ENCODE measurements at places on chromosomes 1 and 21.

- DNase-seq: no peak
Observed at GRCh38 chr1:36725151-36725550, 242.4 kb upstream of the CSF3R start.

GRCh38 chr1:18327650-18328049, 153.1 kb upstream of the KLHDC7A start:
- no peak for DNase-seq

DNA sequence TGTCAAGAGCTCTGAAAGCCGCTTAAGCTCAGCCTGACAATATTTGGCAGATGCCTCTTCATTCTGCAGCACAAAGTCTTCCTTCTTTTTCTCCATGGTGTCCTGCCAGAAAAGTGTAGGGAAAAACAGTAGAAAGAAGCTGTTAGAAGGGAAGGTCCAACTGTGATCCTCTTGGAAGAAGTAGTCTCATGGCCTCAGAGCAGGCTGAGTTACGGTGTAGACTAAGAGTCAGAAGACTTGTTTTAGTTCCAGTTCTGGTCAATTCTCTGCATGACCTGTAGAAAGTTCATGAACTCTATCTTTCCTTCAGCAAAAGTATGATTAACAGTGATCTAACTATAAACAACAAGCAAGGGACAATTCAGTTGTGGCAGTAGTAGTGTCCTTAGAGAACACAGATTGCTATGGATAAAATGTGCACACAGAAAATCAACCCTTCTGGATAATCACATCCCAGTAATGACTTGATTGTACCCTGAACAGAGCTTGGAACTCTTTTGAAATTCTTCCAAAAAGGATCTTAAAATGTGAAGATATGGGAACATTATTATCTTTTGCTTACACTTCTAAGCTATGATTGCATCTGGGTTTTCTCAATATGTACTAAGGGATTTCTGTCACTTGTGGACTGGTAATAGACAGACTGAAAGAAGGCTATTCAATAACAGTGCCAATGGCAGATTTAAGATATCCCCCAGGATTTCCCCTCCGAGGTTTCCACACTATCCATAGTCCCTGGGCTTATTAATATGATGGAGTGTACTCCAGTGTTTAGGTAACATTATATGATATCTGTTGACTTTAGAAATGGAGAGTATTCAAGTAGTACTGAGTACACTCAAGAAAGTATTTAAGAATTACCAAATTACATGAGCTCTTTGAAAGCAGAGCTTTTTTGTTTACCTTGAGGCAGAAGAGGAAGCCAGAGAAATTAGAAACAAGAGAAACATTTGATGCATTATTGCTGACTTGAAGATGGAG, 22.1 kb upstream of the GBP2 start:
- no peak for DNase-seq

- no peak for DNase-seq
Observed at GRCh38 chr1:23568608-23569383, 9.5 kb upstream of the ID3 start.

GRCh38 chr21:32163386-32163785, 115.5 kb downstream of the MIS18A start:
- DNase-seq: no peak

DNA sequence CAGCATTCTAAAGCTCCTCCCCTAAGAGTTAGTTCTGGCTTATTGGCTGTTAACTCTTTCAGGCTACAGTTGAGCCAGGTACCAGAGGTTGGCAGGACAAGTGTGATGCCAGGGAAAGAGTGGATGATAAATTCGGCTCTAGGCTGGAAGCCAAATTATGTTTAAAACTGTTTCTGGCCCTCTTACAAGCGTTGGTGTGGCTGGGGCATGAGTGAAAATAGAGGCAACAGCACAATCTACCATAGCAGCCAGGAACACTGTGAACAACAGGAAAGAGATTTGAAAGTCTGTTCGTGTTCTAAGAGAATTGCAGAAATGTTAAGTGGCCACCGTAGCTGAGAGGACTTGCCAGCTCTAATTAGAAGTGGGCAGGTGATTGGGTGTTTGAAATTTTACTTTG, 84.2 kb downstream of the CDC7 start:
- DNase-seq: no peak

- DNase-seq: no peak
Observed at GRCh38 chr1:234683861-234684632, 74.1 kb upstream of the IRF2BP2 start.

GRCh38 chr1:214384373-214385079, 103.6 kb downstream of the SMYD2 start:
- no peak for DNase-seq

GRCh38 chr1:176897350-176898236, 266.9 kb downstream of the ASTN1 start:
- peak; percentile 42 for DNase-seq

- peak; percentile 22 for DNase-seq
Observed at GRCh38 chr1:6185635-6186382, 5.7 kb upstream of the CHD5 start.

- DNase-seq: no peak
Observed at GRCh38 chr1:98761219-98761865, 99.8 kb downstream of the SNX7 start.

- DNase-seq: no peak
Observed at GRCh38 chr1:96364576-96364975, 357.0 kb upstream of the PTBP2 start.

GRCh38 chr21:42010507-42011495, 641 bp upstream of the ZBTB21 start:
- peak; percentile 18 for DNase-seq

DNA sequence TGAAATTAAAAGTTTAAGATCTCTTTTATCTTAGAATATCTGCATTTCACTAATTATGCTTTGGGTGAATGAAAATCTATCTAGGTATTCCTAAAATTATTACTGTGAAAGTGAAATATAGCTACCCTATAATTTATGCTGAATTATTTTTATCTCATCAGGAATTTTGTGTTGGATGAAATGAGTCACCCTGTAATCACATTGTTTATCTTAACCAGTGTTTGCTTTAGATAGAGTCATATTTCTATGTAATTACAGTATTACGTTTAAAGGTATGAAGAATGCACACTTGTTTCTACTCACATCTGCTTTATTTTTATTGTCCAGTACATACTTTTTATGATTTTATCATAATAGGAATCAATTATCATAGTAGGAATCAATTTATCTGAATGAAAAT, 249.2 kb downstream of the NCAM2 start:
- no peak for DNase-seq

DNA sequence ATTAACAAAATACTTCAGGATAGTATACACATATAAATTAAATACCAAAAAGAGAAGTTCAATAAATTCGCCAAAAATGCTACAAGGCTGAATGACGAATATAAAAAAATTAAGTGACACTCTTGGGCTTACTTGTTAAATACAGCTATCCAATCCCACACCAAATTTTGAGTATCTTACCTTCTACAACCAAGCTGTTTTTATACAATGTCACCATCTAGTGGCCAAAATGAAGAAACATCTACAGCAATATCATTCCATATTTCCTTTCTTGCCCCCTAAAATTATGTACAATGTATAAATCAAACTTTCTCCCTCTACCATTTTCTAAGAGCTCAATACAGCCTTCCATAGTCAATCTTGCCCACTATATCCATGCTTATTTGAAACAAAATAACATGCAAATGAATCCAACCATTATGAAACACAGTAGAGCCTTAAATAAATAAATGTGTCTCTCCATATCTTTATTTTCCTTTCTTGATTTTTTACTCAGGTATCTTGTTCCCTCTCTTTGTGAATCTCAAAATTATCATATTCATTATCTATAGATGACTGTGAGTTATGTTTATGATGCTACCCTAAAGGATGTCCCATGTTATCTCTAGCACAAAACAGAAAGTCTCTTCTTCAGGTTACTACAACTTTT, 86.3 kb downstream of the ACBD6 start:
- DNase-seq: peak; percentile 48

DNA sequence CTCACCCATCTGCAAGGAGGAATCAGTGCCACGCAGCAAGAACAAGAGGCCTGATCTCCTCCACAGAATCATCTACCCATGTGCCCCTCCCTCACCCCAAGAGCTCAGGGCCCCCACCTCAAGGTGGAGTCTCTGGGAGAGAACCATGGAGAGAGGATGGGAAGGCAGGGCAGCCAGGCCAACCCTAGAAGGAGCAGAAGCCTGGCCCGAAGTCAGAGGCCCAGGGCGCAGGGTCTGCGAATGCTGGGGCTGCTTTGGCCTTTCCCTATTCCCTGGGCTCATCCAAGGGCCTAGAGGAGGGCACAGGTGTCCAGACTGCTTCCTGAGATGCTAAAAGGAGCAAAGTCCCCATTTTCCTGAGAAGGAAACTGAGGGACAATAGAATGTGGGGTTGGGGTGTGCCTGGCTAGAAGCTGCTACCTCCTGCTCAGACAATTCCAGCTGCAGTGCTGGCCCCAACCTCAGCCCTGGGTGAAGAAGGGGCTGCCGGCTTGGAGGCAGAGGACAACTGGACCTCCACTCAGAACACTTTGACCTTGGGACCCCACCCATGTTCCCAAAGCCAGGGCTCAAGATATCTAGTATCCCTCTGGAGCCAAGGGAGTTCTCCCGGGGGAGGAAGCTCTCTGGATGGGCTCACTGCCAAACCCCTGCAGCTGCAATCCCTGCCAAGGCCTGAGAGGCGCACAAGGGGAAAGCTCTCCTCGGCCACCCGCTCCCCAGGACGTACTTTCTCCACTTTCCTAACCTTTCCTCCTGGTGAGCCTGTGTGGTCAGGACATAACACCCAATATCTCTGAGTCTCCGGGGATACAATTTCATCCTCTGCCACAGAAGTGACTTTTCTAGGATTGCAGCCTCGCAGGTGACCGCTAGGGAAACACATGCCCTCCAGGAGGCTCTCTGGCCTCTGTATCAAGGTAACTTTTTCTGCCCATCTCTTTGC, 16.6 kb upstream of the LEMD1 start:
- DNase-seq: peak; percentile 9

- no peak for DNase-seq
Observed at GRCh38 chr1:169527451-169528214, 41.9 kb upstream of the SLC19A2 start.

GRCh38 chr21:33334191-33334590, 9.4 kb downstream of the IFNAR1 start:
- DNase-seq: no peak

DNA sequence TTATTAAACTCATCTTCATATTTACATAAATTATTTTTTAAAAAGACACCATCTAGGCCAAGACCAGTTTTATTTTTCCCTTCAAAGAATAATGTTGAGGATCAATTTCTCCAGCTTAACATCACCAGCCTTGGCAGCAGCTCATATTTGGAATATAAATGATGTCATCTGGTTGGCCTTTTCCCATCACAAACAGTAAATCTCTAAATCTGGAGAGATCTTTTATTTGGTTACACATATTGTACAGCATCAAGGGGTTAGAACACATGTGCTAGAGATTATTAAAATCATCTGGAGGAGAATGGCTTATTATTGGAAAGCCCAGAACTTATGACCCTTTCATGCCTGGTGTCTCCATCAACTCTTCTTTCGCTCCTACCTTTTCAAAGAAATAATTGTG, 508.8 kb downstream of the PLPP3 start:
- DNase-seq: no peak

- DNase-seq: peak; percentile 55
Observed at GRCh38 chr1:29179641-29180184, 2.0 kb downstream of the SRSF4 start.

DNA sequence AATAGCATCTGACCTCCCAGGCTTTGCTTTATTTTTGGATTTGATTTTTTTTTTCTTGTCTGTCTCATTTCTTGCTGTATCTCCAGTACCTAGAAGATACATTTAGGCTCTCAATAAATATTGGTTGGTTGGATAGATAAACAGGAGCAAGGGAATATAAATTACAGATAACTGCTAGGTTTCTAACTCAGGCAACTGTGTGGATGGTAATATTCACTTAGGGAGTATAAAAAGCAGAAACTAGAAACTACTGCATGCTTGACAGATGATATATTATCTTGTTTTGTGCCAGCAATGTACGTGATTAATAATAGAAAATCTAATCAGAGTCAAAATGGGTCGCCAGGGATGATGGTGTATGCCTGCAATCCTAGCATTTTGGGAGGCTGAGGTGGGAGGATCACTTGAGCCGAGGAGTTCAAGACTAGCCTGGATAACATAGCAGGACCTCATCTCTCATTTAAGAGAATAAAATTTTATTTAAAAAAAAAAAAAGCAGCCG, 31.0 kb upstream of the TARS2 start:
- DNase-seq: no peak

GRCh38 chr1:176391621-176392020, 71.4 kb upstream of the PAPPA2 start:
- no peak for DNase-seq

GRCh38 chr1:34330061-34330460, 153.4 kb downstream of the C1orf94 start:
- DNase-seq: no peak

GRCh38 chr1:76764638-76765454, 102.4 kb upstream of the ST6GALNAC5 start:
- no peak for DNase-seq

DNA sequence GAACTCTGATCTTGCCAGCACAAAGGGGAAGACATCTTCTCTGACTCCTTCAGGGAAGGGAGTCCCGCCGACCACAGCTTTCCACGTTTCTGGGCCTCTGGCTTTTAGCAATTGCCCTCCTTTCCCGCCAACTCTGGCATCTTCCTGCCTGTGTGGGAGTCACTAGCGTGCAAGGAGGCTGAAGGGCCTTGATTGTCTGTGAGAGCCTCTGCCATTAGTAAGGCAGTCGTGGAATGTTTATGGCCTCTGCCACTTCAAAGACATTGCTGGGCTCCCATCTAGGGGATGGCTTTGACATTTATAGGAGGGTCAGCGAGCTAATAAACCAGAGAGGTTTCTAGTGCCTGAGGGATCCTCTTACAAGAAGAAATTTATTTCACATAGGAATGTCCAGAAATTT, 14.3 kb upstream of the PROK1 start:
- DNase-seq: no peak

DNA sequence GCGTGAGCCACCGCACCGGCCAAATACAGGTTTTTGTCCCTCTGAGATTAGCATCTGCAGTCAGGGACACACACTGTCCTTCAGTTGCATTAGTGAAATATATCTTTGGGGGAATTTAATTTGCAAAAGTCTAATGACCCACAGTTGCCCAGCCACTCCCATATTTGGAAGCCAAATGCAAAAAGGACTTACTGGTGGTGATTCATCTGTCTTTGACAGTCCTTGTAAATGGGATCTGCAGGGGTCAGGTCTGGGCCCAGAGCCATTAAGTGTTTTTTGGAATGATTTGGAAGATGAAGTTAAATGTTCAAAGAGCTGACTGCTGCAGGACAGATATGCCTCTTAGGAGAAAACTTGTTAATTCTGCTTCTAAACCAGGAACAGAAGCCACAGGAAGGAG, 44.6 kb upstream of the DNASE2B start:
- no peak for DNase-seq

GRCh38 chr1:42482635-42483153, 19.6 kb downstream of the CCDC30 start:
- no peak for DNase-seq

- DNase-seq: no peak
Observed at GRCh38 chr21:44076316-44076715, 30.9 kb upstream of the PWP2 start.
